ENCODE measurements at places on chromosomes 4 and X.

DNA sequence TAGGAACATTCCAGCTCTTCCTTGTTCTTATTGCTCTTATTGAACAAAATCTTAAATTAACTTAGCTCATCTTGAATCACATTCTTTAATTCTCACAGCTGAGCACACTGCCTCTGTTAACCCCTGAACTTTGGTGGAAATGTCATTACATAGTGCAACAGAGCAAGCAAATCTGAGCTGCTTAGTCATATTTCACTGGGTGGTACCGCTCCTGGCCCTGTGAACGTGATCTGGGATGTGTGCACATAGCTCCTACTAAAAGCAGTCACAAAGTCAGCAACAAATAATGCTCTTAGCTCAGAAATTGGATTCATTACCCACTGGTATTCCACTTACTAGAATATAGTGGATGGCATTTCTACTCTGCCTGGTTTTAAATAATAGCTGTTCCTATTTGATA is 27.9 kb downstream of the ARHGEF6 start:
- DNase-seq, result no peak

DNA sequence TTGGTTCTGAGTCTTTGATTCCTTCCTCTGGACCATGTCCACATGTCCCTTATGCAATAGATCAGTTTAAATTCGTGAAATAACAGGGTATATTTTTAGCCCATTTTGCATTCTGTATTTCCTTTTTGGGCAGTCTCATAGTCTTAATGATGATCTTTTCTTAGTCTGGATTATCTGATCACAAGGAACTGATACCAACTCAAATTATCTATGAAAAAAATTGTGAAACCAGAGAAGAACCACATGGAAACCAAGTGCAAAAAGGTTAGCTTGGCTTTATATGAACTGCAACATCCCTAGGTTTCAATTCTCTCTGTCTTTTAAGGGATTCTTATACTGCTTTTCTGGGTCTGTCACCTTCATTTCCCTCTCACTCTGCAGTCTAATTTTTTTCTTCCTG is 608.6 kb upstream of the AADAT start:
- no peak for DNase-seq

DNA sequence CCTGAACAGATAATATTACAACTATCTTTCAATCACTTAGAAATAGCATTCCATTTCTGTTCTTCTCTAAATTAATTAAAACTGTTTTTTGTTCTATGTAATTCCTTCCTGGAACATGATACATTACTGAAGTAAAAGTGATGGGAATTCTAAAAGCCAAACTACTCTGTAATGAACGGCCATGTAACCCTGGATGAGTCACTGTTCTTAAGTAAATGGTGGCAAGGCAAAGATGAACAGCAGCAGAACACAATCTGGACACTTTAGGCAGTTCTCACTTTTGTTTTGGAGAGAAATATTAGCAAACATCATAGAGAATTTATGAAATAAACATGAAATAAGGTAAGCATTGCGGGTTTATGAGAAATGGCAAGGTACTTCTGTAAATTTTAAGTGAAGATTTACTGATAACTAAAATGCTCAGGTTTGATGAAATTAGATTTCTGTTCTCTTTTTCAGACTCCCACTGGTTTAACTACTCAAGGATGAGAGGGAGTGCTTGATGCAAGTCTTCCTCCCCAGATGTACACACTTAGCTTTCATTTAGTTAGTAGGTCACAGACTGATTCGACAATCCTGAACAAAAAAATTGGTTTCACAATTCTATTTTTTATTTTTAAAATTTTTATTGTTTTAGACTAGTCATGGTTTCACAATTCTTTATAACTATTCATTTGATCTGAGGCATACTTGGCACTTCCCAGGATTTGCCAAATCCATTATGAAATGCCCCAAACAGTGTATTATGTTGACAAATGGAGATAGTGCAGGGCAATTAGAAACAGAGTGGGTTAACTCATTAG is 964 bp upstream of the GPR82 start:
- DNase-seq, result no peak

DNA sequence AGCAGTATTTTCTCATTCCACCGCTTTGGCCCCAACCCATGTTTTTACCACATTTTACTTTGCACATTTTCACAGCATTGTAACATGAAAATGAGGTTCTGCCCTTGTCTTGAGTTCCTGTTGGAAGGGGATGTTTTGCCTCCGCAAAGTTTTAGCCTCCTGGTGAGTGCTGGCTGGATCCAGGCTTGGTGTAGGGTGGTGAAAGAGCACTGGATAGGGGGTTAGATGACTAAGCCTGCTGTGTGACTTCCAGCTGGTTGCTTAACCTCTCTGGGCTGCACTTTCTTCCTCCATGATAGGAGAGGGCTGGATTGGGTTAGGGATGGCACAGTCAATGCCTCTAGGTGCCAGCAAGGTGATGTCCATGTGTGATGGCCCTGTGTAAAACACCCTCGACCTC is 28.9 kb downstream of the CYTL1 start:
- DNase-seq, result no peak

- no peak for DNase-seq
Observed at GRCh38 chrX:111375747-111376146, 36.2 kb downstream of the DCX start.

DNA sequence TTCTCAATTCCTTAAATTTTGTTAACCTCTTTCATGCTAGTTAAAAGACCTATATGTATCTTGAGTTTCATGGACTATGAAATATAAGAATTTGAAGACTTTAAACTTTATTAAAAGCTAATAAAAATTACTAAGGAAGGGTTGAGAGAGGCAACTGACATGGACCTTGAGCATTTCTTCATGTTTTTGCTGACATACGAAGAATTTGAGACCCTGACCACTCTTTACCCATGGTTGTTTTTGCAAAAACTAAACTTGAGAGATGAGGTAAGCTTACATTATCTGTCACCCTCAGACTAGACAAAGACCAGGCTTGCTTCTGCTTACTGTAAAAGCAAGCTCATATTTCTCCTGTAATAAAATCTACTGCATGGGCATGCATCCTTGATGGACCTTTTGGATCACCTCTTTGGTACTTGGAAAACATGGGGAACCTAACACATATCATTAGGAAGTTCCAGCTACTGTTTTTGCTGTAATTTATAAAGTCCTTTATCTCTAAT is 338.2 kb upstream of the PABPC4L start:
- DNase-seq, result no peak

DNA sequence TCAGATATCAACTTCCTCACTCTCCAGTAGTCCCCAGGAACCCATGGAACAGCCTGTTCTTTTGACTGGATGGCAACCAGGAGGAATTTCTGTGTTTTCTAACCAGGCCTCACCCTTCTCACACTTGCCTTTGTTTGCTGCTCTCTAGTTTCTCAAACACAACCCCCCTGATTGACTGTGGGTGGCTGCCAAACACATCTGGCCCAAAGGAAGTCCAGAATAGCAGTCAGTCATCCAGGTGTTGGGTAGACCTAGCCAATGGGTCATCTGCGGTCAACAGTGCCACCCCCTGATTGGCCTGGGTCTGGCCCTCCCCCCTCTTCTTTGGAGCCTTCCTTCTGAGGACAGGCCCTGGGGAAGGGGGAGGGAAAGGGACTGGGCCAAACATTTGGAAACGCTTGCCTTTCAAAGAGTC is 53.7 kb downstream of the MSX1 start:
- DNase-seq, result no peak

GRCh38 chr4:153471698-153472093 is 5.5 kb downstream of the TMEM131L start:
- no peak for DNase-seq

GRCh38 chrX:142637206-142637605 is 388.5 kb upstream of the SPANXN4 start:
- DNase-seq, result no peak

- DNase-seq, result no peak
Observed at GRCh38 chrX:17435476-17435875, 60.5 kb downstream of the NHS start.

GRCh38 chrX:107979534-107979933 is 2.6 kb downstream of the TEX13B start:
- DNase-seq, result no peak

- no peak for DNase-seq
Observed at GRCh38 chrX:107978707-107979307, 3.4 kb downstream of the TEX13B start.

DNA sequence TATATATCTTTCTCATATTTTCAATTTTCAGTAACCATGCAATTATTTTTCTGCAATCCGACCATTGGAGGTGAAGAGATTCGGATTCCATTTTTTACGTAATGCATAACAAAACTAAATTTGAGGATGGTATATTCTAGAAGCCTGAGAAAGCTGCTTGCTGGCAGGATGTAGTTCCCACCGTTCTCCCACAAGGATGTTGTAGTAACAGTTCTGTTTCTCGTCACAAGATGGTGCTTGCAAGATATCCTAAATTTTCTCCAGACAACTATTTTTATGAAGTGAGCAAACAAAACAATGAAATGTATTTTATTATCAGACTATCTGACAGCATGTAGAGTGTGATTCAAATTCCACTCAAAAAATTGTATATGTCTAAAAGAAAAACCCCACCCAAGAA is 10.7 kb downstream of the PWWP3B start:
- DNase-seq, result no peak

GRCh38 chrX:110561034-110561433 is 202.4 kb downstream of the RTL9 start:
- no peak for DNase-seq

GRCh38 chrX:130994671-130995070 is 63.5 kb upstream of the ARHGAP36 start:
- no peak for DNase-seq

DNA sequence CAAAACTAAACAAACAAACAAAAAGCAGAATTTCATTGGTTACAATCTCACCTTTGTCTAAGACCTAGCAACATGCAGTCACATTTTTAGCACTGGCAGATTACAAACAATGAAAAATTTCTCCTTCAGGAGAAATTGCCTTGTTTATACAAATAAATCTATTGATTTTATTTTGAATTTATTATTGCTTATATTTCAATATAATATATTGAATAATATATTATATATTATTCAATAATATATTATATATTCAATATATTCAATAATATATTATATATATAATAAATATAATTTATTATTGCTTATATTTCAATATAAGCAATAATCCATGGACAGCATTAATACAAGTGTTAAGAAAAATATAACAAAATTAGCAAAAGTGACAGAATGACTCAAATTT is 131.7 kb downstream of the ADGRA3 start:
- no peak for DNase-seq

GRCh38 chr4:117096462-117096861 is 11.1 kb upstream of the TRAM1L1 start:
- no peak for DNase-seq

- DNase-seq, result no peak
Observed at GRCh38 chr4:5069901-5070300, 18.6 kb downstream of the STK32B start.

- no peak for DNase-seq
Observed at GRCh38 chrX:18406531-18407266, 18.7 kb upstream of the CDKL5 start.

DNA sequence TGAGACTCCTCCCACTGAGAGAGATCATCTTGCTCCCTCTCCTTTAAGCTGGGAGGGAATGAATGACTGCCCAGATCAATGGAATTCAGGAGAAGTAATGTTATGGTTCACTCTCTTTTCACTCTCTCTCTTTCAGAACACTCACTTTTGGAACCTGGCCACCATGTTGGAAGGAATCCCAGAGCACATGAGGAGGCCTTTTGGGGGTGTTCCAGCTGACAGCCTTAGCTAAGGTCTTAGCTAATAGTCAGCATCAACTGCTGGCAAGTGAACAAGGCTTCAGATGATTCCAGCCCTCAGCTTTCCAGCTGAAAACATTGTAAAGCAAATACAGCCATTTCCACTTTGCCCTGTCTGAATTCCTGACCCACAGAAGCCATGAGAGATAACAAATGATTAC is 124.0 kb upstream of the CLNK start:
- DNase-seq, result no peak

DNA sequence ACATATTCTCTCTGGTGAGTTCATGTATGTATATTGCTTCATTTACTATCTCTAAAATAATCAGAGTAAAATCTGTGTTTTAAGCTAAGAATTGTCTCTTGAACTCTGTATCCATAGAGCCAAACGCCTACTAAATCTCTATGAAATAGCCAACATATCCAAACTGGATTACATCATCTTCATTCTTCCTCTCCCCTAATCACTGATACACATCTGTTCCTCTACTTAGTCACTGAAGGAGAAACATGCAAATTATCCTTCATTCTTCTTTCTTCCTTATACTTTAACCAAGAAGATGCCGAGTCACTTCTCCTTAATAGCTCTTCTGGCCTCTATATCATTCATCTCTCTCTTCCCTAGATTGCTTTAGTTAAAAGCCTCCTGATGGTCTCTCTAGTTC is 630.4 kb upstream of the FTHL17 start:
- no peak for DNase-seq

DNA sequence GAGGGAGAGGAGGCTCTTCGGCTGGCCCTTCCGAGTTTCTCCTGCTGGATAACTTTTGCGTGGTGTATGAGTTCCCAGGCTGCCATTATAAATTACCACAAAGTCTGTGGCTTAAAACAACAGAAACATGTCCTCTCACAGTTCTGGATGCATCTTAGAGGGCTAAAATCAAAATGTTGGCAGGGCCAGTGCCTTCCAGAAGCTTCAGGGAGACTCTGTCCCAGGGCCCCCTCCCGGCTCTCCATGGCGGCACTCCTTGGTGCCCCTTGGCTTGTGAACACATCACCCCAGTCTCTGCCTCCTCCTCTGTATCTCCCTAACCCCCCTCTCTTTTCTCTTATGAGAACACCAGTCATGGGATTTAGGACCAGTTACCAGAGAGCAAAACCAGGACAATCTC is 23.3 kb upstream of the PPP2R2C start:
- no peak for DNase-seq

DNA sequence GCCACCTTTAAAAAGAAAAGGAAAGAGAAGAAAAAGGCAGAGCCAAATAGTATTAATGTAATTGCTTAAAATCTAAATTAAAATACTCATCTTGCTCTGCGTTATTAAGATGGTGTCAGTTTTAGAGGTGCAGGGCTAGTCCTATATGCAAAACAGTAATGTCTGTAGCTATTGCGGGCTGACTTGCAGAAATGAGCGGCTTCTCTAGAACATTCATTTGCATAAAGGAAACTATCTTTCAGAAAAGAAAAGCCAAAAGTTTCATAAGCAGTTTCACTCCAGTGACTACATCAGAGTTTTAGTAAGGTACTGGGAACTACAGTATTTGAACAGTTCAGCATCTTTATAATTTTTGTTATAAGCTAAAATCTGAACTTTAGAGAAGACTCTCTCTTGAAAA is 6.0 kb downstream of the SMAD1 start:
- no peak for DNase-seq

DNA sequence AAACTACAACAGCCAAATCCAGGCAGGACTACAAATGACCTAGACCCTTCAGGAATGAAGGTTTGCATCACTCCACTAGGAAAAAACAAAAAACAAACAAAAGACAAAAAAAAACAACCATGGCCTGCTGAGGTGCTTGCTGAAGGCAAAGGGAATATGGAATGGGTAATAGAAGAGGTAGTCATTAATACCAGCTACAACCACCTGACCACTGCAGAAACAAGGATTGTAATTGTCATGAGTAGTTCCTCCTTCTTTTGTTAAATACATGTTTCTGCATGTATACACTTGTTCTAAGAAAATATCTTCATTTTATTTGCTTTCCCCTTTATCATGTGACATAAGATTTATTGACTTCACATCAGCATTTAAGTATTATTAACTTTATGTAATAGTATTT is 409.8 kb upstream of the GRID2 start:
- no peak for DNase-seq
